ENCODE measurements at places on chromosomes 3 and 15. TPM values are rescaled to one million over a fixed set of nuclear protein-coding genes. Genes with fewer than 3 reads are reported as not detected.

DNA sequence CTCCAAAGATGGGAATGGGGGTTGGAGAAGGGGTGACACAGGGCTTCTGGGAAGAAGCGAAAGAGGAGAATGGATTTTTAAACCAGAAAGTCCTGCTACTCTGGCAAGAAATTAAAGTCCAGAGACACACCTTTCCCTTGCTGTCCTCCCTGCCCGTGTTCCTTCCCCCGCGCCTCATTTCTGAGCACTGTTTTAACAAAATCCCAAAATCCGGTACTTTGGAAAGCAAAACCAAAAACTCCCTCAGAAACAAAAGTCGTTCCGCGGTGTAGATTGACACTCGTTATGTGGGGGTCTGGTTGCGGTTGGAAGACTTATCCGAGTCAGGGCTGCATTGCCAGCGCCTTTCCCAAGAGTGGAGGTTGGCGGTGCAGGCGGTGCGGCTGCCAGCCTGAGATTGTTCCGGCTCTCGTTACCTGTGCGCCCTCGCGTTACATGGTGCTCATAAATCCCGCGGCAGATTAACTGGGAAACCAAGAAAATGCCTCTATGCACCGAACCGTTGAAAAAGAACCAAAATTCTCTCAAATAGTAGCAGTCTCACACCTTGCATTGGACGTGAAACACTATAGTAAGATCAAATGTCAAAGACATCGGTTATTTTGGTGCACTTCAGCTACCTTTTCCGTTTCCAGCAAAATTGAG is 217.7 kb downstream of the MEIS2 start:
- no peak for DNase-seq

GRCh38 chr3:113263778-113264177 is 52.4 kb downstream of the BOC start:
- DNase-seq: no peak

DNA sequence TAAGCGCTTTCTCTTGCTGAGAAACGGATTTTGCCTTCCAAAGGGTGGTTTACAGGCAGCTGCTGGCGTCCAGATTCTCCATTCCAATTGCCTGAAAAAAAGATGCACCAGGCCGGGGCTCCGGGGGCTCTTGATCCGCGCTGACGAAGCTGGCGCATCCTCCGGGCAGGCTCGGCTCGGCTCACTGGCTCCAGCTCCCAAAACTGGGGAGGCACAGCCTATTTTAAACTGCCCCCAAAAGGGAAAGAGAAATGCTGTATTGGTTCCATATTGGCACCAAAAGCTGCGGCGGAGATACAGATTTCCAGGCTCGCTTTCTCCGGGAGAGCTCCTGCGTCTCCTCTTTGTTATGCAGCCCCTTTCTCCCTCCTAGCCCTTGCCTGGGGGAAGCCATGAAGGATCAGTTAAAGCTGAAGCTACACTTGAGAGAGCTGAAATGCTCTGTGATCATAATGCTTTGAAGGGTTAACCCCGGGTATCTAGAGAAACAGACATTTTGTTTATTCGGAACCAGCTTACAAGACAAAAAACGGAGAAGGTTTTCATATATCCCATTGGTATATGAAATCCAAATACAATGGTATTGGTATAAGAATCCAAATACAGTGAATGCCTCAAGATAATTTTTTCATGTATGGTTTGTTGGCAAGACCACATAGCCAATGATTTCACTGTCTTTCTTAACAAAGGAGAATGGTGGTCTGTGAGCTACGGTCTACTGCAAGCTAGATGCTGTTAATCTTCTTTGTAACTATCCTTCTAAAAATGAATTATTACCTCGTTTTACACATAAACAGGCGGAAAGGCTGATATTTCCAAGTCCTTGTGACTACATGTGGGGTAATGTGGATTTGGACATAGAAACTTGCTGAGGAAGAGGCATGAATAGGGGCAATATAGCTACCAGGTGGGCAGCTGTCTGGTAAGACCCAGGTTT is 693 bp downstream of the CD200 start:
- no peak for DNase-seq

- no peak for DNase-seq
These were observed 348.6 kb upstream of the CDIN1 start for GRCh38 chr15:36230776-36231175.

- DNase-seq: no peak
These were observed 125.6 kb upstream of the TBL1XR1 start for GRCh38 chr3:177322881-177323280.

- DNase-seq: no peak
These were observed 66.1 kb downstream of the TPRA1 start for GRCh38 chr3:127524296-127524896.

DNA sequence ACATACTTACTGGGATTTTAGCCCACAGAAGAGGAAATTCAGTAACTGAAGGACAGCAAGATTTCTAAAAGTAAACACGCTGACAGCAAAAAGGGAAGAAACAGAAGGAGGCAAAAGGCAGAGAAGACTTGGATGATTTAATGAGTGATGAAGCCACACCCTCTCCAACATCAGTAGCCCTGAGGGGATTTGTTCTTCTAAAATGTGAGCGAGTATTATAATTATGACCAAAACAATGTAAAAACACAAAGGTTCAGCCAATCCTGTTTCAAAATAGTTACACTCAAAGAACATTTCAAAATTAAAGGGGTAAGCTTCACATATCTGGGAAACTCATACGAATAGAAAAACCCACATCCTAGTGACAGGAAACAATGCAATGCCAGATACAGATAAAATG is 25.0 kb downstream of the MCCC1 start:
- no peak for DNase-seq

DNA sequence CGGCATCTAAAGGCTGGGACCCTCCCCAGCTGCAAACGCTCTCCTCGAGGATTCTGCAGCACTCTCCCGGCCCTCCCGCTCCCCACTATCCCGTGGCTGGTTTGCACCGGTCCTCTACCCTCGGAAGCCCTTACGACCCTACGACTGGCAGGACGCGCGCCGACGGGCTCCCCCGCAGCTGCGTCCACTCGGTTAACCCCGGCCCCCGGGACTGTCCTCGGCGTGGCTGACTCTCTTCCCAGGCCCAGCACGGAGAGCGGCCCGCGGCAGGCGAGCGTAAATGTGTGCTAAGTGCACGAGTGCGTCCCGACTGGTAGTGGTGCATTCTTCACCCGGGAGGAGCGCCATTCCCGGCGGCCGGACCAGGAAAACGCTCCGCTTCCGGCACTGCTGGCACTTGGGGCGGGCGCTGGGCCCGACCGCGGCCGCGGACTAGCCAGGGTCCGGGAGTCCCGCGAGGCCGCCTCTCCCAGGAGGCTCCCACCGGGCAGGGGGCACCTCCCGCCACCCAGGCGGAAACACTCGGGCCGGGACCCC is 508 bp downstream of the GORASP1 start:
- no peak for DNase-seq

ILDR1 gene
- not detected for total RNA-seq

GASK1A gene
- total RNA-seq: 11.9 TPM

KNG1 gene
- total RNA-seq: not detected

UBAP1L gene
- 3.9 TPM for total RNA-seq

Measured in mesenteric fat pad (tissue), 1 donor.